Activated naive CD4-positive, alpha-beta T cell (primary cell): ENCODE measurements at places on chromosomes 6 and 20.
A peak's percentile ranks its signal among the peaks of the same experiment; 100 is the strongest.

DNA sequence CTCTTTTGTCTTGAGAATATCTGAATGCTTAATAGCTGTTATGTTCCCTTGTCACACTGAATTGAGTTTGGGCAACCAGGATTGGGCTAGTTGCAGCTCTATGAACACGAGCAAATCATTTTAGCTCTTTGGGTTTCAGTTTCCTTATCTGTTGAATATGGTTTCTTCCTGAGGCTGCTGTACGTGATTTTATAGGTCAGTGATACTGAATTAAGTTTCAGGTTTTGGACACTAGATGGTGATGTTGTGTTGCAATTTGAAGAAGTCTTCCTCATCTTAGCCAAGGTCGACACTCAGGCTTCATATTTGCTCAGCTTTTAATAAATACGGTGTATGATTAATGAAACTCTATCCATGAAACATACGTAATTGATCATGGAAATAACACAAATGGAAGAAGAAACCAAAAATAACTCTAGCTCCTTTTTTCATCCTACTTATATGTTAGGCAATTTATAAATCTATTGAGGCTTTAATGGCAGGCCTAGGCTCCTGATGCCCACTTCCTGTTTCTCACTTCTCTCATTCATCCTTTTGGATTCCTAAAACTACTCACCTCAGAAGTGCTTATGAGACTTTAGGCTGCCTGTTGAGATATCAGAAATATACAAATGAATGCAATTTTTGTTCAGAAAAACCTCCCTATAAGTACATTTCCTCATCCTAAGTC, 354.1 kb upstream of the MAP3K7 start:
- no peak for DNase-seq

DNA sequence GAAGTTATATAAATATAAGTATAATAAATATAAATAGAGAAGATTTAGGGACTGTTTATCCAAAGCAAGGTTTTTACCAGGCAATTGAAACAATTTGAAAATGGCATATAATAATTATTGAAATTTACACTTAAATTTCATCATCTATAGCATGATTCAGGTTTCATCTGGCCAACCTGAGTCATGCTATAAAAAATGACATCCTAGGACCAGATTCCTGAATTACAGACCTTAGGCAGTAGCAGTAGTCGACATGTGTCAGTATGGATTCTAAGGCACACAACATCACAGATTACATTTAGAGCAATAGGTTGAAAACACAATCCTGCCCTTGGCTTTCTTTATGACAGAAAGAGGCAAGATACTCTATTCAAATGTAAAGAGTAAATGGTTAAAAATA, 592.3 kb downstream of the PHF3 start:
- DNase-seq = no peak

DNA sequence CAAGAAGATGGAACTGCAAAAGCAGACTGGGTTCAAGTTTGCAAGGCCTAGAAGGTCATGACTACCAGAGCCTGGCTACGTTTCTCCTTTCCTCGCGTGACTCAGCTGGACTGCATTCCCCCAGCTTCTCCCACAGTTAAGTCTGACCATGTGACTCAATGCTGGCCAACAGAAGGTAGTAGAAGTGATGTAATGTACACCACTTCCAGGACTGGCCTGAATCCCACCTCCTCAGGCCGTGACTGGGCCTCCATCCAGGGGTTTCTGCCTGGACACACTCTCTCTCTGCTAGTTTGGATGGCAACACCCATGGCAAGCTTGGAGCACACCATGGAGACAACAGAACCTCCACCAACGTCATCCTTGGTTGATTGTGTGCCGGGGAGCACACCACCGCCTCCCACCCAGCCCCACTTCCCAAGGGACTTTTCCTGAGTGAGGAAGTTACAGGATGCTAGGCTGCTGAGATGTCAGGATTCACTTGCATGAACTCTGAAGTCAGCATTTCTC, 112.0 kb upstream of the CDYL start:
- no peak for DNase-seq

DNA sequence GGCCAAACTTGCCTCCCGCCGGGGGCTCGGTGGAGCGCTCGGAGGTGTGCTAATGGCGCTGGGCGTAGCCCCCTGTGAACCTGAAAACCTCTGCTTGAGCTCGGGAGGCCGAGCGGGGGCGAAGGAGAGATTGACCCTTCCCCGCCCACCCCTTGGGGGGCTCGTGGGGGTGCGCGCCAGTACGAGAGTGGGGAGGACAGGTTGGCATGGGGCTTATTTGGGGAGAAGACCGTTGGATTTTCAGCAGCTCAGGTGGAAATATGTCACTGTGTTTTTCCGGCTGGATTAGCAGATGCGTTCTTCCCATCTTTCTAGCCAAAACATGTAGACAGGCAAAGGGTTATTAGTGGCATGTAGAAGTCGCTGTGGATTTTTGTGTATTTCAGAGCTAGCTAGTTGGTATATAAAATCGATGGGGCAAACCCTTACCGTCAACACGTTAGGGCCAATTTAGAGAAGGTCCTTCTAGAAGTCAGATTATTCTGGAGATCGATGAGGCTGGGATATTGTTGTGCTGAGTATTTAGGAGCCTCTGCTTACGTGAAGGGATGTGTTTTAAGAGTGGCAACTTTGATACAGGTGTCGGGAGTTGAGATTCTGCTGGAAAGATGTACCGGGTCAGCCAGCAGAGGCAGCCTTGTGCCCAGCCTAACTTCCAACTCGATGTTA, 525 bp downstream of the NCOA7 start:
- no peak for DNase-seq

- DNase-seq = no peak
Measured at GRCh38 chr6:63556369-63556768, 15.9 kb upstream of the LOC128125822 start.

DNA sequence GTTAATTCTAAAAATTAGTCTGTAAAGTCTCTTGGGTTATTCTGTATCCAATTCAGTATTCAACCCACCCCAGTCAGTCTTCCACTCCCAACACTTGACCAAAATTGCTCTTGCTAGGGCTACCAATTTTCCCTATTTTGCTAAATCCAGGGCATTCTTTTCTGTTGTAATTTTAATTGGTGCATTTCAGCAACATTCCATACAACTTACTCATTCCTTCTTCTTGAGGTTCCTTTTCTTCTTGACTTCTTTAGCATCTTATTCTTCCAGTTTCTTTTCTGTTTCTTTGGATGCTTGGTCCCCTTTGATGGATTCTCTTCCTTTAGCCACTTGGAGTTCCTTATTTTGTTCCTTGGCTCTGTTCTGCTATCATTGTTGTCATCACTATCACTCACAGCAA, 11.2 kb upstream of the GRM1 start:
- no peak for DNase-seq

- DNase-seq = no peak
Measured at GRCh38 chr20:52948491-52948890, 23.7 kb upstream of the TSHZ2 start.

- DNase-seq = no peak
Measured at GRCh38 chr6:140653972-140654371, 1279.5 kb upstream of the CITED2 start.

GRCh38 chr6:21420146-21420878, 173.2 kb upstream of the SOX4 start:
- no peak for DNase-seq

- DNase-seq = no peak
Measured at GRCh38 chr6:128152551-128152950, 251.7 kb upstream of the THEMIS start.

GRCh38 chr20:2816583-2817340, 598 bp downstream of the TMEM239 start:
- no peak for DNase-seq

DNA sequence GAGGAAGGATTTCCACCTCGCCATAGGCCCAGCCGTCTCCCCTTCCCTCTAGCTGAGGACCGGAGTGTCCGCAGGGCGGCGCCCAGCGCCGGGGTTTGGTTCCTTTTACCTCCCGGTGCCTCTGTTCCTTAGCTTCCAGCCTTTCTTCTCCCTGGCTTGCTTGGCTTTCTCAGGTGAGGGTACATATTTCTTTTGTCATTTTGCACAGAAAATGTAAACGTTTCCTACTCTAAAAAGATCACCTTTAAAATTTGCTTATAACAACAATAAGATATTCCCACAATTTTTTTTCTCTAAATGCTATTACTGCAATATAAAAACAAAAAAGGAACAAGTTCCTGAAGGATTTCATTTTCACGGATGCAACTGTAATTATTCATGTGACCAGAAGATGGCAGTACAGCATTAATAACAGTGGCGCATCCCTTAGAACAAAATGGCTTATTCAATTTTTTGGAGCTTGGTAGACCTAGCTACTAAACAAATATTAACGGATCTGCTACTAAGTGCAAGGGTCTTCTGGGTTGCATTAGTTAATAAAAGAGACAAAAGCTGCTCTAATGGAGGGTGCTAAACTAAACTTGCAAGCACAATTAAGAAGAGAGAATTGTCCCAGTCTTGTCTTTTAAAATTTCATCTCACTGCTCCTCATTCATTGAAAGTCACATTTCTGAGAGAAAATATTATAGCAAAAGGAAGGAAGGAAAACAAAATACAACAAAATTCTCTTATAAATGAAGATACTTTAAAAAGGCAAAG, 172.9 kb downstream of the ADGRG6 start:
- DNase-seq = no peak

DNA sequence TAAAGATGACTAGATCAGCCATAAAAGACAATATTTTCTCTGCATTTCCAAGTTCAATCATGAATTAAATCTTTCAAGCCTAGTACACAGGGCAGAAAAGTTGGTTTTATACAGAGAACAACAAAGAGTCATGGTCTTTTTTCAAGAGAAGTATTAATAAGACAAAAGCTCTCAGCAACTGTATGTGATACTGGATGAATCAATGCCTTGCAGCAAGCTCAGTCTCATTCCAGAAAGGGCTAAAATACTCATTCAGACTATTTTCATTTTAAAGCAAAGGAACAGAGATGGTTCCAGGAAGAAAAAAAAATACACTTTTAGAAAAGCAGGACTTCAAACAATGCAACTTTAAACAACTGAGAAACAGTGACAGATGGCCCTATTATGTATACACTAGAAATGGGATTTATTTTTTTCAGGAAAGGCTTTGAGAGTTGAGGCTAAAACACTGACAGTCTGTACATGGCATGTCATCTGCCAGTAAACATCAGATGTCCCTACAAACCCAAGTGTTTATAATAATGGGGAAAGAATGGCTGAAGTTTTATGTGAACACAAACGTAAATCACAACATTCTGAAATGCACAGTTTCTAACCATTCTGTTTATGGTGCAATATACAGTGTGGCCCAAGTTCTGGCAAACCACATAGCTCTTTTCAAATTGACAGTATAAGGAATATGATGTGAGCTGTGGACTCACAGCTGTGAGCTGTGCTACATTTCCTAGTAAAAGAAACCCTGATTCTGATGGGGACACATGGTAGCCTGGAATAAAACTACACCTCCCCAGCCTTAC, 114.3 kb upstream of the DST start:
- DNase-seq = no peak

DNA sequence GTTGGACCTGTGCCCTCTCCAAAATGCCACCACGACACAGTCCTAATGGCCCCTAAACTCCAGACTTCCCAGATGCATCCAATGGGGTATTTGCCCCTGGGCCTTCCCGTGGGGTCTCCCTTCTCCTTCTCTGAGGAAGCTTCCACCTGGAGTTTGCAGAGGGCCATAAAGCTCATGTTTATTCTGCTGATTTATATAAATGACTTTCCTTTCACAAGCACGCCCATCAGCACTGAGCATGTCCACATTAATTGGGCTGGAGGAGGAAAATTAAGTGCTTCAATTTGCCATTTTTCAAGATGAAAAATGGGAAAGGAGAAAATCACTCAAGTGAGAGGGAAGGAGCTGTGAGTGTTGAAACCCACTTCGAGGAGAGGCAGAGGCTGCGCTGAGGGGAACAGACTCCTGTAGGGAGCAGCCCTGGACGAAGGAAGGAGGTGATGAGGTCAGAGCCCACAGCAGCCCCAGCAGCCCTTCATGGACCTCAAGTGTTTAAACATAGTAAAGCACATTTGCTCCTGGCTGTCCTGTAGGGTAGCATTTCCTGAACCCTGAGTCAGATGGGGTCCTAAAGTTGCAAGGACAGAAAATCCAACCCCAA, 434.9 kb upstream of the SULF2 start:
- no peak for DNase-seq

- no peak for DNase-seq
Measured at GRCh38 chr6:12939314-12939713, 222.7 kb downstream of the PHACTR1 start.

DNA sequence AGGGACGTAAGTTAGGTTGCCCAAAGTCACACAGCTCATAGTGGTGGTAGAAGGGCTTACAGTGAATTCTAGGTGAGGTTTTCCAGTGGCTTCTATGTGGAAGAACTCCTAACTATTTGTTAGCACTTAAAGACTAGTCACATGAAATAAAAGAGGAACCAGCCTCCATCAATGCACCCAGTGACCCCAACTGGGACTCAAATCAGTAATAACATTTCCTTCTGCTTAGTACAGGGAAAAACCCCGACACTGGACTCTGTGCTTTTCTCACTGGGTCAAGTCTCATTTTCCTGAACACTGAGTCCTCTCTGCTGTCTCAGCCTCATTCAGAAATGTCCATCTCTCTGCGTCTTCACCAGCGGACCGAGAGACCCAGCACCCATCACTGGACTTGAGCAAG, 89.2 kb downstream of the SLC22A23 start:
- no peak for DNase-seq

DNA sequence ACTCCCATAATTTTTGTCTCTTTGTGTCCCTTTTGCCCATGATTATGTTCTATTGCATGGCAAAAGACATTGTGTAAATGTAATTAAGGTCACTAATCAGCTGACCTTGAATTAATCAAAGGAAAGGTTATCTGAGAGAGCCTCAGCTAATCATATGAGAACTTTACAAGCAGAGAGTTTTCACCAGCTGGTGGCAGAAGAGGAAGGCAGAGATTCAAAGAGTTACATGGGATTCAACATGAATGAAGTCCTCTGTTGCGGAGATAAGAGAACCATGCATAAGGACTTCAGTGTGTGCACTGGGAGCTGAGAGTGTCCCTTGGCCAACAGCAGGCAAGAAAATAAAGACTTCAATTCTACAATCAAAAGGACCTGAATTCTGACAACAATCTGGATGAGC, 494.1 kb upstream of the ARID1B start:
- no peak for DNase-seq

- DNase-seq = no peak
Measured at GRCh38 chr6:103516336-103516735, 1343.4 kb downstream of the HACE1 start.

- no peak for DNase-seq
Measured at GRCh38 chr6:14552891-14553290, 435.3 kb downstream of the CD83 start.

DNA sequence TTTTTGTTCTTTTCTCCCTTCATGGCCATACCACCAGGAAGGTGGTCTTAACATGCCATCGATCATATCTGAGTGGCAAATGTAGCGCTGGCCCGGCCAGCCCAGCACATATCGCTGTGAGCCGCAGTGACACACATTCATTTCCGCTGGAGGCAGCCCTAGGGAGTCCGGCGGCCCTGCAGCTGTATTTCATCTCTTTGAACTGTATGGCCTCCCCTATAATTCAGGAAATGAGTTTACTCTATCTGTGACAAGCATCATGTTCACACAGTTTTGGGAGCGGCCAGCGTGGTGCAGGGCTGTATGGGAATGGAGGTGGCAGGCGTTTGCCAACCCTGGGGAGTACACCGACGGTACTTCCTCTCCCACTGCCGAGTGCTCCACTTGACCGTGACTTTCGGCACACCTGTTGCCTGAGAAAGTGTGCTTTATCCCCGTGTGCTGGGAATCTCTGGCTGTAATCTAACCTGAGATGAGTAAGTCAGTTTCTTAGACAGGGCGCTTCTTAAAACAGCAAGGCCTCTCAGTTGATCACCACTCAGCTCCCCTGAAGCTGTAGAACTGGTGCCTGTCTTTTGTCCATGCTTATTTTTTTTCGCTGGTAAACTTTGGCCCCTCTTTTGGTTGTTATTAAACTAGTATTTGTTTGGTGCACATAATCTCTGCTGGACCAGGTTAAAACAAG, 257.1 kb upstream of the TAB2 start:
- peak; percentile 8 for DNase-seq
